Calu3 (cell line): ENCODE measurements at places on chromosomes 12 and 14.
A peak's percentile ranks its signal among the peaks of the same experiment; 100 is the strongest.

- DNase-seq, result no peak
Observed at GRCh38 chr14:58307597-58308316, 9.4 kb downstream of the ARID4A start.

- no peak for DNase-seq
Observed at GRCh38 chr14:96874127-96874526, 76.9 kb downstream of the VRK1 start.

- no peak for DNase-seq
Observed at GRCh38 chr12:111277570-111277969, 91.3 kb downstream of the PHETA1 start.

GRCh38 chr14:55427439-55427838, 13.0 kb downstream of the TBPL2 start:
- peak; percentile 43 for DNase-seq

DNA sequence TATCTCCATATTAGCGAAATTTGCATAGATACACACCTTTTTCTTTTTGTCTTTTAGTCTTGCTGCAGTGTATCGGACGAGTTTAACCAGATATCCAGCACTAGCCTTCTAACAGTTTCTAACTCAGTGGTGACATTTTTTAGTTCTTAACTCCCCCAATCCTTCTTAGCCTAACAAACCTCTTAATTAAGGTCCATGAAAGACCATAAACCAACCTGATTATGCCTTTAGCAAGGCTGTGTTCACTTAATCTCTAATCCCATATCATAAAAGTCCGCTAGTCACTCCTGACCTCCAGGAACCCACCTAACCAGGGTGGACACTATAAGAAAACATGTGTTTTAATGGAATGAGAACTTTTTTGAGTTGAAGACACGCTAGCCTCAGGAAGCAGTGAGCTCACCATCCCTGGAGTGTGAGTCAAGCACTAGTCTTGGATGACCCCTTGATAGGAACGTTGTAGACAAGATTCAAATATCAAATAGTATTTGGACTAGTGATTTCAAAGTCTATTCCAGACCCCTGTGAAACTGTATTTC, 9.5 kb downstream of the CDKN1B start:
- DNase-seq, result no peak

GRCh38 chr14:58469309-58469708, 41.8 kb downstream of the KIAA0586 start:
- no peak for DNase-seq

- DNase-seq, result no peak
Observed at GRCh38 chr14:68112442-68112841, 292.9 kb downstream of the RAD51B start.

DNA sequence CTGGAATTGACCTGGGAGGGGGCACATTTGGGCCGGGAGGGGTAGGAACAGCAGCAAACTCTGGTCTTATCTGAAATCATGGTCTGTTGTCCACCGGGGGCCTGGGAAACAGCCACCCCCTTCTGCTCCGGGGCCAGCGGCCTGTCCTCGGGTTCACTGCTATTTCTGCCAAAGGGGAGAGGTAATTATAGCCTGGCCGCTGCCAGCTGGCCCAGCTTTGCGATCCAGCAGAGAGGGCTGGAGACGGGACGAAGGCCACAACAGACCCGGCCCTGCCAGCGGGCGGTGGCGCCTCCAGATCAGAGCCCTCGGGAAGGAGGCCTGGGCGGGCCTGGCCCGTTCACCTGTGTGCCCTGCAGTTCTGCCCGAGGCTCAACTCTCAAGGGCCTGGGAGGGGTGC, at the start of gene C14orf180:
Gene C14orf180, plus strand, starts transcription at position 258 of the 400 bp plus-strand sequence. CDS start 6,667 bp downstream, outside the sequence.
- DNase-seq, result no peak

DNA sequence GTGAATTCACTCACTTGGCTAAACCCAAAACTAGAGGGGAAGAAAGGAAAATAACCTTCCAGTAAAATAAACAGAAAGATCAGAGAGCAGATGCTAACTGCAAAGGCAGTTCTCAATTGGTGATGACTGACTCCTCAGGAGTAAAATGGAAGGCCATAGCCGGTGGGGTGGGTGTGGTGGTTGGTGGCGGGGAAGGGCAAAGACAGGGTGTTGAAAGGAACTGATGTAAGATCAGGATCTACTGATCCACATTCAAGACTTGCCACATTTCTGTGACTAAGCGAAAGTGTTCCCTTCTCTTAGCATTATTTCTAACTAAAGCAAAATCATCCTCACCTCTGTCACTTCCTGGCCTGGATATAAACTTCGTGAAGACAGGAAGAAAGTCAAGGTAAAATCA, 26.3 kb upstream of the TC2N start:
- no peak for DNase-seq

DNA sequence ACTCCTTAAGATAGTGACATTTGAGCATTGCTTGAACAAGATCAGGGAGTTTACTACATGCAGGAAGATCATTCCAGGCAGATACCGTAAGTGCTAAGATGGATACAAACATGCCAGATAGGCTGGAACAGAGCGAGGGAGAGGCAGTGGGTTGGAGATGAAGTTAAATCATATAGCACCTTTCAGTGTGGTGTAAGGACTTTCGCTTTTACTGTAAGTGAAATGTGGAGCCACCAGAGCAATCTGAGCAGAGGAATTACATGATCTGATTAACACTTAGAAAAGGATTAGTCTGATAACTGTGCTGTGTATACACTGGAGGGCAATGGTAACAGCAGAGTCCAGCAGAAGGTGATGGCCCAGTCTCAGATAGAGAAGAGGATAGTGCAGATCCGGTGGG, 163.0 kb upstream of the SSTR1 start:
- no peak for DNase-seq

GRCh38 chr12:97250483-97250882, 212.1 kb upstream of the RMST start:
- DNase-seq, result no peak

GRCh38 chr14:103520269-103520656, 2.4 kb downstream of the CKB start:
- DNase-seq, result no peak

GRCh38 chr14:99803803-99804202, 10.6 kb downstream of the EML1 start:
- DNase-seq, result no peak
